ENCODE measurements at places on chromosomes 3 and 15. TPM values are rescaled to one million over a fixed set of nuclear protein-coding genes. Genes with fewer than 3 reads are reported as not detected.

The ATP6V1A gene
- total RNA-seq, result 38.1 TPM

The CLDN18 gene
- not detected for total RNA-seq

The PSTPIP1 gene
- total RNA-seq, result 13.6 TPM

DNA sequence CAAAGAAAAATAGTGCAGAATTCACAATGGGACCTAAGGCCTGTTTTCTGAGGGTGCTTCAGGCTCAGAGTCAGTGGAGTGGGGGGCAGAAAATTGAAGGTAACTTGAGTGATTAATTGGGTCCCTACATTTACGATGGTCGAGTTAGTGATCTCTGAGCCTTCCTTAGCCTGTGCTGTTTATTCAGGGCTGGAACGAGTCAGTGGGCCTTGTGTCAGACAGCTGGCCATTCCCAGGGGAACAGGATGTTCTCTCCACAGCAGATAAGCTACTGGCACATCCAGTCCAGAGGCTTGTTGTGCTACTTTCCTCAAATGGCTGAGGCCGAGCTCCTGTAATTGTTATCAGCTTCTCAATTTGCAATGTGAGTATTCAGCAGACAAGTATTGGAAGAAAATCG, 29.2 kb upstream of the CNTN3 start:
- no peaks in the 10 kb centered on the region for H3K36me3 ChIP-seq
- no peak for DNase-seq
- no peak overlapping the region for H3K27ac ChIP-seq
- H3K27me3 ChIP-seq, result no peaks in the 10 kb centered on the region
- H3K4me3 ChIP-seq, result no peak overlapping the region

DNA sequence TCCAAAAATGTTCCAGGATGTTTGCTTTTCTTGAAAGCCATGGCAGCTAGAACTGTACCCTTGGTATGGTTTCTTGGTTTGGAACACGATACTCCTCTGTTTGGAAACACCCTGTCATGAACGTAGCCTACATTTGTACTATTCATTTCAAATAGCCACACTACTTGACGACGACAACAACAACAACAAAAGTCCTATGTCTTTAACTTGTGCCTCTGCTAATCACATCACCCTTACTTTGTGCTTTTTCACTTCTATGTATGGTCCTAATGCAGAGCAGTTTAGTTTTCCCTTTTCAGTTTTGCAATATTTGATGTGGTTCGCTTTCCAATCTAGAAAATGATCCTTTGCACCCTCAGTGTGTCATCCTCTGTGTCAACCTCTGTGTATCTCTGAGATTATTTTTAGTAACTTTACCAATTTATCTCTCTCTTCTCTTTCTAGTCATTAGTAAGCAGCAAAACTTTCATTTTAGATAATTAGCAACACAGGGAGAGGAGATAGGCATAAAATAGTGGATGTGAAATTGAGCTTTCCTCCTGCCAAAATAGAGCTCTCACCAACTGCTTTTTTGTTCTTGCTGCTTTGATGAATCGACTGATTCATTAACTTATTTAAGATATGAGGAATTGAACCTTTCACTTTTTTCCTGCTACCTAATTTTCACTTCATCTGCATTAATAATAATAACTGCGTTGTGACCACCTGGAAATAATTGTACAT, 44.1 kb upstream of the TP63 start:
- no peaks in the 10 kb centered on the region for H3K27me3 ChIP-seq
- no peaks in the 10 kb centered on the region for H3K36me3 ChIP-seq
- no peak for DNase-seq
- no peaks in the 10 kb centered on the region for H3K4me1 ChIP-seq
- no peak overlapping the region for H3K4me3 ChIP-seq
- H3K27ac ChIP-seq, result no peak overlapping the region

- H3K27ac ChIP-seq, result no peak overlapping the region
- no peaks in the 10 kb centered on the region for H3K27me3 ChIP-seq
- DNase-seq, result no peak
- no peaks in the 10 kb centered on the region for H3K36me3 ChIP-seq
- H3K4me1 ChIP-seq, result no peaks in the 10 kb centered on the region
Measured at GRCh38 chr3:162729686-162730085, 1233.1 kb downstream of the OTOL1 start.

DNA sequence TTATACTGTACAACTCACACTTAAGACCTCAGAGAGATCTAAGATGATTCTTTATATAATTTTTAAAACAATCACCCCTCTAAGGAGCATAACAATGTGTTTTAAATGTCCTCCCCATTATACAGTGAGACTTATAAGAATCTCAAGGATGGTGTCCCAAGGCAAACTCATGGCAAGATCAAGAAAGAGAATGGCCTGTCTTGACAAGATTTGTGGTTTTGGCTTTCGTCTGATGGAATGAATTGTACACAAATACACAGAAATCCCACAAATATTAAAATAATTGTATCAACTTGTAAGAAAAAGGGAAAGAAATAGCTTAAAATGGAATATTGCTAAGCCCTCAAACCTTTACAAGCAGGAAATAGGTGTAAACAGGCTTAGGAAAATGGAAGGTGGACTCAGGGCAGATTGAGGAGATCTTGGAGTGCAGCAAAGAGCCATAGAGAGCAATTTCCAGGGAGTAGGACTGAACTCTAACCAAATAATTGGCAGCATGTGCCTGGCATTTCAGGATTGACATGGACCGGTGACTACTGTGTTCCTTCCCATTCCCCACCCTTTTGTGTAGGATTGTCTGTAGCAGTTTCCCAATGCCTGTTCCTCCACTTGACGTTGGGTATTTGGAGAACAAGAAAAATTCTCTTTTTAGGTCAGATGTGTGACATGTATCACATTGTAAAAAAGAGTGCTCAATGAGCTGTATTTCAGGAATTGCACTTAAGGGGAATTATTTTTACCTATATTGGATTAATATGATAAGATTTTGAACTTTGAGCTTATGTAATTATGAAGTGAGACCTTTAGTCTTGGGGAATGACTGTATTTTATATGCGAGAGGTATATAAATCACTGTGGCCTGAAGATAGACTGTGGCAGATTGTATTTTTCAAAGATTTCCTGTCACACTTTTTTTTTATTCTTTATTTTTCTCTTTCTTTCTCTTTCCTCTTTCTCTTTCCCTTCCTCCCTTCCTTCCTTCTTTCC, 317.8 kb upstream of the SLITRK3 start:
- no peaks in the 10 kb centered on the region for H3K36me3 ChIP-seq
- H3K27me3 ChIP-seq, result no peaks in the 10 kb centered on the region
- H3K4me3 ChIP-seq, result no peak overlapping the region
- H3K4me1 ChIP-seq, result no peaks in the 10 kb centered on the region
- no peak overlapping the region for H3K27ac ChIP-seq
- no peak for DNase-seq

- peaks cover 40% of the 10 kb centered on the region for H3K4me1 ChIP-seq
- no peak for DNase-seq
- peak overlapping the region; percentile 72 for H3K27ac ChIP-seq
- no peaks in the 10 kb centered on the region for H3K27me3 ChIP-seq
Measured at GRCh38 chr3:194871864-194872668, 186.4 kb downstream of the FAM43A start.

All from tibial nerve (tissue), 4 donors.